Stimulated activated CD8-positive, alpha-beta memory T cell treated with anti-CD3 and anti-CD28 coated beads, Interleukin-2, amount 100 ng/mL, for 1 hour (primary cell): ENCODE measurements at places on chromosomes 3 and 15.

- DNase-seq, result no peak
Measured at GRCh38 chr3:61772456-61772855, 211.1 kb downstream of the PTPRG start.

DNA sequence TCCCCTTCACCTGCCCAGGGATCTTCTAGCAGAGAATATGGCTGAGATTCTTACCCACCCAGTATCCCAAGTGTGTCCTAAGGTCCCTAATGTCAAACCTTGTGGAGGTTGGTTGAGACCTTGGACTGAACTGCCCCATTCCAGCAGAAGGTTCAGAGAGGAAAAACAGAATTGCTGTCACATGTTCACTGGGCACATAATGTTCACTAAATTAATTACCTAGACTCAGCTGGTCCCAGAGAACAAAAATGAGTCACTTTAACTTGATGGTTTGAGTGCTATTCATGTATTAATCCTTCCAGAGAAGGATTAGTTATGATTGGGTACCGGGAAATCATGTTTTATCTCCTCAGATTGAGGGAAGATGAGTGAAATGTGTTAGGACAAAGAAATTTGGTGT, 171.3 kb upstream of the GADL1 start:
- no peak for DNase-seq

DNA sequence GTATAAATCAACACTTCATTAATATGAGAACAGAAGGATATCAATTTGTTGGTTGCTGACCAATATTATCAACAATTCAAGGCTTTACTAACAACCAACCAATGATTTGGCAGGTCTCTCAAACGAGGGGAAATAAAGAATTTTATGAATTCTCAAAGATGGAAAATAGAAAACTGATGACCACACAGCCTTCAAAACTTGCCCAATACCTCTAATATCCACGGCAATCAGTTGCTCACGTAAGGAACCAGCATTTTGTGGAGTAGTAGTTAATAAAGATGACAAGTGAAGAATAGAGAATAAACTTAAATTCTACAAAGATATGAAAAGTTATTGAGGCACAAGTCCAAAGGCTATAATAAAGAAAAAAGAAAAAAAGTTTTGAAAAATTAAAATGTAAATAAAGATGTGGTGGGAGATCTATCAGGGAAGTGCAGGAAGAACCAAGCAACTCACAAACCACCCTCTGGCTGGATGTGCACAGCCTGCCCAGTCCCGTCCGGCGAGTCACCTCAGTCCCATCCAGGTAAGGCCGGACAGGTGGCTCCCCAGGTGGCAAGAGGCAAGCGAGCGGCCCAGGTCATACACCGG, 808 bp downstream of the GK5 start:
- DNase-seq, result no peak

DNA sequence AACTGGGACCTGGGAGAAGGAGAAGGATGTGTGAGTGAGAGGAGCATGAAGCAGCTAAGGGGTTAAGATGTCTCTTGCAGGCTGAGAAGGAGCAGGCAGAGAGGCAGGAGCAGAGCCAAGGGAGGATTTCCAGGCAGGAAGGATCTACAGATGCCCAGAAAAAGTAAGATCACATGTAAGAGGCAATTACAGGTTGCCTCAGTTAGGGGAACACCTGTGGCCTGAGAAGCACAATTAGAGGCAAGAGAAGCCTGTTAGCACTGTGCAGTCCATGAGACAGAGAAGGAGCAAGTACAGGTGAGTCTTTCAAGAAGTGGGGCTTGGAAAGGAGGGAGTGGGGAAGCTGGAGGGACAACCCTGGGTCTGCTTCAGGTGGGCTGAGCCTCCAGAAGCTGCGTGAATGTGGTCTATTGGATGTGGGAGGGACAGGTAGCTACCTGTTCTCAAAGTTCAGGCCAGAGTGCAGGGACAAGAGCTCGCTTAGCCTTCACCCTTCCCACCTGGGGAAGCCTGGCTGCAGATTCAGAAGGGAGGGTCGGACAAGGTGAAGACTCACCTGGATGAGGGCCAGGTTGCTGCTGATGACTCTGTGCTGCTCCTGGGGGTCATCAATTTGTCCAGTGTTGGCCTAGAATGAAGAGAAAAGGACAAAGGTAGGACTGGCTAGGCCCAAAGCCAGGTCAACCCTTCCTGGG, 50.7 kb downstream of the SLC41A3 start:
- DNase-seq, result no peak
